Motor neuron (in vitro differentiated cells): ENCODE measurements at places on chromosomes 6 and 20. TPM values are rescaled to one million over a fixed set of nuclear protein-coding genes. Genes with fewer than 3 reads are reported as not detected.

GRCh38 chr20:7113577-7114466 lies 346.3 kb downstream of the BMP2 start:
- ATAC-seq, result peak; percentile 76

- ATAC-seq, result no peak
Observed at GRCh38 chr6:75449630-75450206, 43.9 kb downstream of the FILIP1 start.

DNA sequence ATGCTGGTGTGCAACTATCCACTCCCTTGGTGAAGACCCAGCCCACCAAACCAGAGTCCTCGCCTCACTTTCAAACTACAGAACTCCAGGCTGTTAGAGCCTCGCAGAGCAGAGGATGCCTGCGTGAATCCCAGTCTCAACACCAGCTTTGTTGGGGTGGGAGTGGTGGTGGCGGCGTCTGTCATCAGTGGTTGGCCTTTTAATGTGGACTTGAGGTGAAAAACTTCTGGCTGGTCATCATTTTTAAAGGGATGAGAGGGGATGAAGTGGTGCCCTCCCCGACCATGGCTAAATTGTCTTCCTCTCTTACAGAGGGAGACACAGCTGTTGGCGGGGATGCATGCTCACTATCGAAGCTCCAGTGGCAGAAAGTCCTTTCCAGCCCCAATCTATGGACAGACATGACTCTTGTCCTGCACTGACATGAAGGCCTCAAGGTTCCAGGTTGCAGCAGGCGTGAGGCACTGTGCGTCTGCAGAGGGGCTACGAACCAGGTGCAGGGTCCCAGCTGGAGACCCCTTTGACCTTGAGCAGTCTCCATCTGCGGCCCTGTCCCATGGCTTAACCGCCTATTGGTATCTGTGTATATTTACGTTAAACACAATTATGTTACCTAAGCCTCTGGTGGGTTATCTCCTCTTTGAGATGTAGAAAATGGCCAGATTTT lies 54.9 kb downstream of the EZR start:
- no peak for ATAC-seq

GRCh38 chr6:13695252-13695651 lies 16.4 kb downstream of the RANBP9 start:
- ATAC-seq, result no peak

- ATAC-seq, result peak; percentile 56
Observed at GRCh38 chr20:17570347-17571152, 675 bp downstream of the DSTN start.

DNA sequence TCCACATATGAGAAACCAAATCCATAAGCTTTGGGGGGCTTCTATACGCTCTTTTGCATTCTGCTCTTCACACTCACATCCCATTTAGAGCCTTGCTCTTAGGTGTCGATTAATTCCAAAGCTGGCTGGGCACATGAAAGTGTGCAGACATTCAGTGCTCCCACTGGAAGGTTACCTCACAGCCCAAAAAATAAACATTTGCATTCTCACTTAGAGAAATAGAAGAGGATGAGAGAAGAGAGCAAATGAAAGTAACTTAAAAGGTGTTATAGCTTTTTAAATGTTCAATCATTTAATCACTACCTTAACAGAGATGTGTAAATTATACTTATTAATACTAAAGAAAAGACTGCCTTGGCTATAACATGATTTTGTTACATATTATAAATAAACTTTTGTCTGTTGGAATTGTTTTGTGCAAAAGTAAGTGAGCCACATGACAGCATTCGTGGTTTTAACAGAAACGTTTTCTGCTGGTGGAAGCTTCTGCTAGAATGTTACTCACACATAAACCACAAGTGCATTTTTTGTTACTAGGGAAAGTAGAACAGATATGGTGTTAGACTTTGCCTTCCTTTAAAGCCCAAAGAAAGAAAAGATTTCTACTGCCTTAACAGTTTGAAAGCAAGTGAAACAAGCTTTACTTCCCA lies 116.7 kb downstream of the SIM1 start:
- peak; percentile 21 for ATAC-seq

The EYA2 gene
- 0.18 and 0.36 TPM in 2 replicates for total RNA-seq

DNA sequence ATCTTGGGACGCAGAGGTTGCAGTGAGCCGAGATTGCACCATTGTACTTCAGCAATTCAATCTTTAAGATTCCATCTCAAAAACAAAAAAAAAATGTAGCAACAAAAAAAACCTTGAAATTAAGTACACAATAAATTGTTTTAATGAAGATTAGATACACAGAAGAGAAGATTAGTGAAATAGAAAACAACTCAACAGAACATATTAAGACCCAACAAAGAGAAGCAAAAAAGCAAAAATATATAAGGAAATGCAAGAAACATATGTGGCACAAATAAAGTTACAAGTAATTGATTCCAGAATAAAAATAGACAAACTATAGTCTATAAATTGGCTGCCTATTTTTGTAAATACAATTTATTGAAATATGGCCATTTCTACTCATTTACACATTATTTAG lies 445.2 kb downstream of the EPM2A start:
- no peak for ATAC-seq

DNA sequence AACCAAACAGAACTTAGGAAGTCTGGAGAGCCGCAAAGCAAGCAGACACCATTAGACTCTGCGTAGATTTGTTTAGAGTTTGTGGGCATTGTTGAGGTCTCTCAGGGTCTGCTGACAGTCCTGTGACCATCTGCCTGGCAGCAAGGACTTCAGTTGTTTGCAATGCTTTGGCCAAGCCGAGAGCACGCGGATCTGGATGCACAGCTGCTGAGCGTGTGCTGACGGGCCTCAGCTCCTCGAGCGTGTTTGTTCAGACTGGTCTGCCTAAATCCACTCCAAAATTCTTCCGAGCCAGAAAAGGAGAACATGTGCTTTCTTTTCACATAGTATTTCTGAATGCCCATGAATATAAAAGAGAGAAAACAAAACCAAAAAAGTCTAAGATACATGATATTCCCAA lies 159.0 kb downstream of the ZNF217 start:
- no peak for ATAC-seq

The PNPLA1 gene
- total RNA-seq, result 0.26 and 0.56 TPM in 2 replicates

GRCh38 chr6:72963946-72964345 lies 261.4 kb downstream of the KHDC1L start:
- no peak for ATAC-seq

- no peak for ATAC-seq
Observed at GRCh38 chr6:149236589-149236988, 80.9 kb upstream of the TAB2 start.

DNA sequence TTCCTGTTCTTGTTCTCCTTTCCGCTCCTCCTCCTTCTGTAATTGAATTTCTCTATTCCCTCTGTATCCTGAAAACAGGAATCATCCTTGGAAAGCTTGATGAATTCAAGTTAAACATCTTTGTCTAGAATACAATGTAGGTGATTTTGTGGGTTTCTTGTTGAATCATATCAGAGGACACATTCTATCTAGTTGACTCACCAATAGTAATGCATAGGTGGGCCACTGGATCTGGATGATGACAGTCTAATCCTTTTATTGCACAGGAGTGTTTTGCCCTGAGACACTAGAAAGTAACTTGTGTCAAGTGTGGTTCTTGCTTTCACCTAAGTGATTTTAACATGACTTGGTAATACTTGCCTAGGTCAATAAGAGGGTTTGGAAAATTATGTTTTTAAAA lies 164.3 kb downstream of the RFPL4B start:
- no peak for ATAC-seq

GRCh38 chr6:55014321-55015088 lies 159.8 kb upstream of the HCRTR2 start:
- ATAC-seq, result no peak

- peak; percentile 96 for ATAC-seq
Observed at GRCh38 chr6:77430504-77430903, 32.8 kb downstream of the HTR1B start.

The C6orf58 gene
- 0.36 TPM in 1 of 2 replicates, not detected in the other for total RNA-seq

The GSTA2 gene
- not detected in 2 replicates for total RNA-seq

- no peak for ATAC-seq
Observed at GRCh38 chr20:62477669-62478455, 2.1 kb upstream of the GATA5 start.

DNA sequence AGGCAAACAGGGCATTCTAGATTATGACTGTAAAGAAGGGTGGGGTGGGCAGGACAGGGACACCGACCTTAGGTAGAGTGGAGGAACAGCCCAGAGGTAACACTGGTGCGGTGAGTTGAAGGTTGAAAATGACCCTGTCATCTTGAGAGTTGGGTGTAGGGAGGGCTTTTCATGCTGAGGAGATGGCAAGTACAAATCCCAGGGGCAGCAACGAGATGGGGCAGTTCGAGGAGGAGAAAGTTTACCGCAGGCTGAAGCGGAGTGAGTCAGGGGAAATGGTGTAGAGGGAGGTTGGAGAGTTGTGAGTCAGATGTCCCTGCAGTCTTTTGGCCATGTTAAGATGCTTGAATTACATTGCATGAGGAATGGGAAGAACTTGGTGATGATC lies 101.1 kb downstream of the HIVEP1 start:
- no peak for ATAC-seq

DNA sequence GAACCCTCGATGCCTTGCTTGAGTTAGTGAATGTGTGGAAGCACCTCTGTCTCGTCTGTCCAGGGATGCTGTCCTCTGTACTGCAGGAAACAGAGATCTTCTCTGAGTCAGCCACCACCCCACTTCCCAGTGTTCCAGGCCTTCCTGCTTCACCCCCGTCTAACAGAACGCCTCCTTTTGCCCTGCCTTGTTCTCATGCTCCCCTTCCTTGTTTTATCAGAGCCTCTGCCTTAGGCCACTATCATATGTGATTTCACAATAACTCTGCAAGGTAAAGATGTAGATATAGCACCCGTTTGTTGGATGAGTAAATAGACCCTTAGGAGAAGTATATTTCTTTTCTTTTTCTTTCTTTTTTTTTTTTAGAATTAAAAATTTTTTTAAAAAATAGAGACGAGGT lies 106.7 kb upstream of the CLDN20 start:
- ATAC-seq, result no peak

DNA sequence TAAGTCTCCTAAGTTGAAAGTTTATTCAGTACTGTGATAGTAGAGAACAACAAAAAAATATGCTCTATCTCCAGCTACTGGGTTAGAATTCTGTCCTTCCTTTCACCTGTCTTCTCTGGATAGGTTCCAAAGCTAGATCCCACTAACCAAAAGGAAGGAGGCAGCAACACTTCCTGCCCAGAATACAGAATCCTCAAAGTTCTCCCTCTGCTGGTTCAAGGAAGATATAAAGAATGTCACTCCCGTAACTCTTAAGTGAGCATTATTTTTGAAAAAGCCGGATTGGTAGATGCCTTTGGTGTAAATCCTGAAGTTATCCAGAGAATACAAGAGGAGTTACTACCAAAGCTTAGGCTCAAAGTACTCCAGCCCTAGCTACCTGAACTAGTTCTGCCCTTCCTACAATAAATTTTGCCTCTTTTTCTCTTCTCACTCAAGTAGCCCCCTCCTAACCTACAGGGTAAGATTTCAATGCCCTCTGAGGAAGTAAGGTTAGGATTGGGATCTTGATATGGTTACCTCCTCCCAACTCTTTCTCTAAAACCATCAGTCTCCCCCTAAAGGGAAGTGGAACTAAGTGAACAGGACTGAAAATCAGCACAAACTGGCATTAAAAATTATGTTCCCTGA lies 26.0 kb upstream of the CRIP3 start:
- peak; percentile 44 for ATAC-seq

DNA sequence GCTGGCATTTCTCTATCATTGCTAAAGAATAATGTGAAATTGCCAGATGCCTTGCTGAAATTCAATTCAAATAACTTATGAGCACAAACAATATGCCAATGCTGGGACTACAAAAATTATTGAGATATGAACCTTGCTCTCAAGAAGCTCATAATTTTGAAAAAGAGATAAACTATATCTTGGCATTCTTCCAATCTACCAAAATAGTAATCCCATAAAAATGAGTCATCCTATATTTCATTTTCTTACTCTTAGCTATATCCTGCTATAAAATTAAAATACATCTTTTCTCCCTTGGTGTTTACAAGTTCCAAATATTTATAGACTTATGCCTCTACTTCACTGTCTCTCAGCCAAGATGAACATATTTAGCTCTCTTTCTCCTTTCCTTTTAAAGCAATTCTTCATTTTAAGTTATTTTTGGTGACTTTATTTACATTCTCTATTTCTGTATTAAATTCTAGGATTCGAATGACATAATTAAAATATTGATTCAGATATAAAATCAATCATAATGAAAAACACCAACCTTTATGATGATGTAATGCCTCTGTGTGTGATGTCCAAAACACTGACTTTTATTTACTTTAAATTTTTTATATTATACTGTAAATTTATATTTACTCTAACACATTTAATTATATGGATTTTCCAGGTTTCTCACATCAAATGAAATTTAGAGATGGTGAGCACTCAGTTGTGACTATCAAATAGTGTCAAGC lies 152.6 kb downstream of the CDK19 start:
- no peak for ATAC-seq

The C6orf118 gene
- 0.27 TPM in 1 of 2 replicates, not detected in the other for total RNA-seq

GRCh38 chr6:163457637-163458561 lies 43.4 kb downstream of the QKI start:
- ATAC-seq, result no peak

DNA sequence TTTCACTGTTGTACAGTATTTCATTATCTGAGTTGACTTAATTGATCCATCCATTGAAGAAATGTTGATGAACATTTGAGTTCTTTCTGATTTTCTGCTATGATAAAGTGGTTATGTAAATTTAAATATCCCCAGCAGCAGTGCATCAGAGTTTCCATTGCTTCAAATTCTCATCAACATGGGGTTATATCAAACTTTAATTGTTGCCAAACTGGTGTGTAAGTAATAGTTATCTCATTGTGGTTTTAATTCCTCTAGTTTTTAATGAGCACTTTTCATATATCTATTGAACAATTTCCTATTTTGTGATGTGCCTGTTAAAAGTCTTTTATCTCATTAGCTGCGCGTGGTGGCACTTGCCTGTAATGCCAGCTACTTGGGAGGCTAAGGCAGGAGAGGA lies 18.1 kb downstream of the ZNFX1 start:
- no peak for ATAC-seq

The POPDC3 gene
- 1.8 and 2.3 TPM in 2 replicates for total RNA-seq

The MACROD2 gene
- total RNA-seq, result 10.0 and 10.8 TPM in 2 replicates

DNA sequence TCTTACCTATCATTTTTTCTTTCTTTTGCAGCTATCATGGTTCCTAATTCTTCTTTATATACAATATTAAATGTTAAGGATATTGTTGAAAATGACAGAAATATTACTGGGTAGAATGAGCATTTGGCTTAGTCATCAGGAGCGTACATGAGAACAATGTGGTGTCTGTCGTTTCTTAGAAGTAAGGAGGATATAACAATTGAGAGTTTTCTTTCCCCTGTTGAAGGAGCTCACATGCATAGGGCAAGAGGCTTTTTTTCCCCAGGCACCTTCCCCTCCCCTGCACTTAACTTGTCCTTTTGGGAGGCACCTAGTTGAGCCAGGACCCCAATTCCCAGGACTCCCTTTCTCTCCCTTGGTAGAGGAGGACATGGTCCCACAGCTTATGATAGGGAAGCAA lies 25.0 kb downstream of the MC3R start:
- ATAC-seq, result no peak

- ATAC-seq, result no peak
Observed at GRCh38 chr6:152087096-152087495, 279.6 kb downstream of the ESR1 start.

The PHACTR3 gene
- total RNA-seq, result 15.5 and 16.2 TPM in 2 replicates

The GJA10 gene
- total RNA-seq, result 0.18 and 0.52 TPM in 2 replicates

GRCh38 chr6:101236709-101237108 lies 156.8 kb upstream of the GRIK2 start:
- no peak for ATAC-seq

The IRAK1BP1 gene
- total RNA-seq, result 8.3 and 9.1 TPM in 2 replicates
